ENCODE measurements at places on chromosomes 6 and 20.
A peak's percentile ranks its signal among the peaks of the same experiment; 100 is the strongest.

DNA sequence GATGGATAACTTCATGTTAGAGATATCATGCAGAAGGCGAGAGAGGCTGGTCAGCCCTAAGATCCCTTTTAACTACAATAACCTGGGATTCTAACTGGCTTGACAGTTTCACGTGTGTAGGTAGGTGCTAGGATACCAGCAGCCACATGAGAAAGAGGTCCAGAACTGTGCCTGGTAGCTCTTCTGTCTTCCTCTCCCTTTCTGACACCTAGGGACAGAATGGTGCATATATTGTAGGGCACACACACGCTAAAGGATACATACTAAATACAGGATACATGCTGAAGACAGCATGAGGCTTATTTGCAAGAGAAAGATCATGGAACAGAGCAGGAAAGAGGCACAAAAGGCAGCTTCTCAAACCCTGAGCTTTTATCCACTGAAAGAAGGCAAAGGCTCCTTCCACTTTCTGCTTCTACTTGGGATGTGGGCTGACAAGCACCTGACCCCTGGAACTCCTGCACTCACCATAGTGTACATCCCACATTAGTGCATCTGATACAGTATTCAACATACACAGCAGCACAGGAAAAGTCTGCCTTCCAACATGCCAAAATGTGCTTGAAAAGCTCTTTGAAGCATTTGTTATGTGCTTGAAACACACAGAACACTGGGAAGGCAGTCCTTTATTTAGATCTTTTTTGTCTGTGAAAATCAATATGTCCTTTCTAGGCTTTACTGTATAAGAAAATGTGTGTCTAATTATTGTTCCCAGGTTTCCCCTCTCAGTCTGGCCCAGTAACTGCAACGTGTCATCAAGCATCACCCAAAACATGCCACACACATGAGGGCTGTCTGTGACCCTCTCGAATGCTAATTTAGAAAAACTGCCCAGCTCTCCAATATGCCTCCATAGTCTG lies 3.2 kb downstream of the SLC22A23 start:
- no peak for DNase-seq

DNA sequence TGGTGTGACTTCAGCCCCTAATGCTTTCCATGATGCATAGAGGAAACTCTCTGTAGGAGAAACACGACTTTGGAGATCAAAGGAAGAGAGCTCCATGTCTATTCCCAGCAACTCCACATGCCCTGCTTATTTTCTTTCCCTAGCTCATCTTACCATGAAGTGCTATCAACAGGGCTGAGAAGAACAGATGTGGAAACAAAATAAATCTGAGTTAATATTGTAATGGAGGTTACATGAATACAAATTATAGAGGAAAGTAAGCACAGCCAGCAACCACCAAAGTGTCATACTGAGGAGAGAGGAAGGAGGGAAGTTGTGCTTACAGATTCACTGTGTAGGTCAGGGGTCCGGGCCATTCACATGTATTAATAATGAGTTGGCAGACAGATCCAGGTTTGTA lies 157.5 kb downstream of the RFPL4B start:
- DNase-seq: no peak

GRCh38 chr6:150016324-150017185 lies 8.8 kb downstream of the RAET1L start:
- DNase-seq: no peak

- DNase-seq: no peak
These were observed 125.7 kb downstream of the LAMA2 start for GRCh38 chr6:129008591-129008990.

GRCh38 chr6:126232671-126233070 lies 107.2 kb upstream of the CENPW start:
- DNase-seq: peak; percentile 74

Data from skin of body (tissue), 3 donors.